ENCODE measurements at places on chromosomes 13 and 19.

- no peak for DNase-seq
These were observed 52.8 kb upstream of the RAP2A start for GRCh38 chr13:97381189-97381588.

- no peak for DNase-seq
These were observed 216.9 kb downstream of the DNAJC15 start for GRCh38 chr13:43240278-43240677.

DNA sequence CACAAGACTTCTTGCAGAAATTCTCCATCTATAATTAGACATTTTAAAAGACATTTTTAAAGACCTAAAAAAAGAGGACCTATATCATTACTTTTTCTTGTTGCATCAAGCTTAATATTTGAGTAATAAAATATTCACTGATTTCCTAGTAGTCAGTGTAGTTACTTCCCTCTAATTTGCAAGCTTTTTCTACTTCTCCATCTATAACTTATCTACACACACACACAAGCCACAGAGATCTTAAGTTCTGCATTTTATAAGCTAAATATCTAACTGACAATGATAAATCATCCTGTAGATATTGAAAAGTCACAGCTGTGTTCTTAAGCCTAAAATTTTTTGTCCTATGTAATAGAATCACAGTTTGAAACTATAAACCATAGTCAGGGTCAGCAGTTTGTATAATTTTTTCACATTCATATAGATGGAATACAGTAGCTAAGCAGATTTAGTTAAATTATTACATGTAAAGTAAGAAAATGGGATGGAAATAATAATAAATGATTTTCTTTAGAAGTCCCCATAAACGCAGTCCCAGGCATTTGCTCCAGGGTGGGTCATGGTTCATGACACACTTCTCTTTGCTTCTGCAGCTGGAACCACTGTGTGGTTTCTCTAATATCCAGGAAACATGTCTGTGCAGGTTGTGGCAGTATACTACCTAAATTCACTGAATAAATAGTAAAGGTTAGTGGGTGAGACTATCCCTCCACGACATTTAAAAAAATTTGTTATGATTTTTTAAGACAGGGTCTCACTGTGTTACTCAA, 60.2 kb downstream of the ESD start:
- no peak for DNase-seq

DNA sequence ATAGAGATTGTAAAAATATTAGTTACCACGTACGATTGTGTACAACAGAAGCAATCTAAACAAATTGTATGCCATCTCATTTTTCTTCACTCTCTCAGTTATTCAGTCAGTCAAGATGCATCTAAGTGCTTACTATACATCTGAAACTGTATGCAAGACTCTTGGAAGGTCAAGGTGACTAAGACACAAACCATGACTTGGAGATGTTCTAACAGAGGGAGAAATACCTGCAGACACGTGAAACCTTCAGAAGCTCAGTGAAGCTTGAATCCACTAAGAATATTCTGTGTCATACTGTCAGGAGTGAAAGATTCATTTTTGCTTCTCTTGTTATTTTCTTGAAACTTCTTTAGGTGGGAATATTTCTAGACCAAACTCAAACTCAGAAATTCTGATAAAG, 365.4 kb downstream of the ITGBL1 start:
- no peak for DNase-seq

- DNase-seq, result no peak
These were observed 80.1 kb downstream of the SLC7A1 start for GRCh38 chr13:29515372-29515771.

Data from urinary bladder (tissue), 4 donors.